GM03348 (cell line): ENCODE measurements at places on chromosomes 16 and 17.

GRCh38 chr17:19740933-19741332 is 7.2 kb downstream of the ALDH3A1 start:
- DNase-seq, result no peak

DNA sequence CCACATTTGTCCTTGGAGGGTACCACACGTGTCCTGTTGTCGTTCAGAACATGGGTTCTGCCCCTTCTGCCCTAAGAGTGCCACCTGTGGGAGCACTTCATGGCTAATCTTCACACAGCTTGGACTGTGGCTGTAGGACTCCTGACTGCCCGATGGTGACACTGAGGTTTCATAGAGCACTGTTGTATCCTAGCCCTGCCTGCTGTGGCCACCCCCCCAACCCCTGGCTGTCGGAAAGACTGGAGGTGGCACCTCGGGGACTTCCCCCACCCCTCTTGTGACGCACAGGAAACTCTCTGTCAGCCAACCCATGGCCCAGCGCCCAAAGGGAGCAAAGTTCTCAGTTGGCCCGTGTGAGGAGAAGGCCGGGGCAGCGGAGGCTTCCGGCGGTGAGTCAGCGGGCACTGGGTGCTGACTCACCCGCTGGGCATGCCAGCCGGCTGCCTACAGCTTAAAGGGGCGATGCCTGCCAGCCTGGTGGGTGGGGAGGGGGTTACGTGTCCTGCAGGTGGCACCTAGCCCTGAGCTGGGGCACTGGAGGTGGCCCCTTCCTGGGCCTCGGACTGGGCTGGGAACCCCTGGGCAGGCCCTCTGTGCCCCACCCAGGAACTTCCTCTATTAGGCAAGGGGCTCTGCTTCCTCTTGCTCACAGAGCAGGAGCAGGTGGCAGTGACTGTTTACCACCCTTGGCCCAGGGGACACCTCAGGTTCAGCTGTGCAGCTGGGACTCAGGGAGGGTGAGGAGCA is 3.4 kb downstream of the MAP2K3 start:
- DNase-seq, result peak; percentile 95

DNA sequence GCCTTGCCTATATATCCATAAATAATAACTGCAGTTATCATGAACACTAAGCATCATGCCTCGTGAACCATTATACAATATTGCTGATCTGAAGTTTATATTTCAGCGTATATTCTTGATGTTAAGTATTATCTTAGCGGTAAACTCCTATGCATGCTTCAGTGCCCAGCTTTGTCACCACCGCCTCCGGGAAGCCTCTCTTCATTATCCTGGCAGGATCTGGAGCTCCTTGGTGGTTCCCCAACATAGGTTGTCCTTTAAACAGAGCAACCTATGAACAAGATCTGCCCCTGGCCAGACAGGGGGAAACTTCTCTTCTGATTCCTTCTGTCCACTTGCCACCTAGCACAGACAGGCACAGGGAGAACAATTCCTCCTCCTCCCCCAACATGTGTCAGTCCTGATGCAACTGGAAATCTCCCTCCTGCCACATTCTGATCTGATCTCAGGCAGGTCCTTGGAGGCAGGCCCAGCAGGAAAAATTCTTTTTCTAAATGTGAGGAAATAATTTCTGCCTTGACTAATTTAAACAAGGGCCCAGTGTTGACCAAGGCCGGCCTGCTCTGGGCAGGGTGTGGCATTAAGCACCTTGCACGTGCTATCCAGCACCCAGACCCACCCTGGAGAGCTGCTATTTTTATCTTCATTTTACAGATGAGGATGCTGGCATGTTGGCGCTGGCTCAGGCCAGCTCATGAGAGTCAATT is 22.4 kb downstream of the SPNS2 start:
- peak; percentile 48 for DNase-seq

DNA sequence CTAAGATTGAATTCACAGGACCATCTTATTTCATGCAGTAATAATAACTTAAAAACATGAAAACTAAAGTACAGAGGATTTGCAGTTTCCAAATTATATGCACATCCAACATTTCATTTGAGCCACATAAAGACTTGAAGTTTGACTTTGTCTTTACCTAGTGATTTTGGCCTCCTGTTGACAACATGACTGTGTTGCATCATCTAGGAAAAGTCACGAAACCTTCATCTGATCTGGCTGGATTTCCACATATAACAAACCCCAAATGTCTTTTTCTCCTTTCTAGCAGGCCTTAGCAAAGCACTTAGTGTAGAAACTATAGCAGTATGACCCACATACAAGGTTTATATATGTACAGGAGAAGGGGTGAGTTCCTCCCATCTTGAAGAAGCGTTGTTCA is 406.5 kb upstream of the CDH5 start:
- no peak for DNase-seq

DNA sequence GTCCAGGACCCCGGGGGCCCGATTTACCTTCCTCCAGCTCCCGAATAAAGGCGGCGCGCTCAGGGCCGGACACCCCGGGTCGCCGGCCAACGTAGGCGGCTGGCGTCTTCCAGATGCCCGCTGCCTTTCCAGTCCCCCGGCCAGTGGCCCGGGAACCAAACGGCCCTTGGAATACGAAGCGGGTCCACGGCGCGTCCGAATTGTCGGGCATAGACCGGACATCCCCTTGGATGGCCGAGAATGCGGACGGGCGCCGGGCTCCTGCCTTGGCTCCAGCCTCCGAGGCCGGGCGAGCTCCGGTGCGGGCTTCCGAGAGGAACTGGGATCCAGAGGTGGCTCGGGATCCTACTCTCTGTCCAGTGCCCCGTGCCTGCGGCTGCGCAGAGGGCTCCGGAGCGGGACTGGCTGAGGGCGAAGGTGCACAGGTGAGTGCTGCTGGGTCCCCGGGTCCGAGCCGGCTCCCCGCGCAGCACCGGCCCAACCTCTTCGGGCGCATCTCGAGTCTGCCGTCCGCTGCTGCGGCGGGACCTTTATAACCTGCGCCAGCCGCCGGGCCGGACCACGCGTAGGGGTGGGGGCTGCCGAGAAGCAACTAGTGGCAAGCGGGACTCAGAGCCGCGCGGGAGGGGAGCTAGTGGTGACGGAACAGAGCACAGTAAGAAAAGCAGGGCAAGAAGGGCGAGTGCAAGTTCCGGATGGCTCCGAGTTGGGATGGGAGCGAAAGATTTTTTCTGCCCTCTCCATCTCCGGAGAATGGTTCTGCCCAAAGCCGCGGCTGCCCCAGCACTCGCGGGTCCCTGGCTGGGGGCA is at the start of gene HAP1:
HAP1 (minus strand) TSS at position 505 of the 810 bp plus-strand sequence; CDS start at position 496, 9 bp downstream.
- DNase-seq, result peak; percentile 50

GRCh38 chr16:23670137-23670776 is 8.4 kb upstream of the PLK1 start:
- peak; percentile 80 for DNase-seq

- peak; percentile 71 for DNase-seq
These were observed 7.4 kb upstream of the MMP2 start for GRCh38 chr16:55471448-55472097.

DNA sequence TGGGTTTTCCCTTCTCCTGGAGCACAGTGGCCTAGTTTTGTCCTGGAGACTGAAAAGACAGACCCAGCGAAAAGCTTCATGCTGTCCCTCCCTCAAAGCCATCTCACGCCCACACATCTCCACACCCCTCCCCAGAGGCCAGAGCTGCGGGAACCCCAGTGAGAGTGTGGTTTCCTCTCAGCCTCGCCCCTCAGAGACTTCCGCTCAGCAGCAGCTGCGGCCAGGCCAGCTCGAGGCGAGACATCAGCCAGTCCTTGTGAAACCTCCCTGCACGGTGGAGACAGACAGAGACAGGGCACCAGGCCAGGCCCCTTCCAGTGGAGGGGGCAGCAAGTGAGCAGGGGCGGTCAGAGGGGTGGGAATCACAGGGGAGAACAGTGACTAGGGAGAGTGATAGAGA is 77.0 kb upstream of the TNRC6C start:
- peak; percentile 89 for DNase-seq

DNA sequence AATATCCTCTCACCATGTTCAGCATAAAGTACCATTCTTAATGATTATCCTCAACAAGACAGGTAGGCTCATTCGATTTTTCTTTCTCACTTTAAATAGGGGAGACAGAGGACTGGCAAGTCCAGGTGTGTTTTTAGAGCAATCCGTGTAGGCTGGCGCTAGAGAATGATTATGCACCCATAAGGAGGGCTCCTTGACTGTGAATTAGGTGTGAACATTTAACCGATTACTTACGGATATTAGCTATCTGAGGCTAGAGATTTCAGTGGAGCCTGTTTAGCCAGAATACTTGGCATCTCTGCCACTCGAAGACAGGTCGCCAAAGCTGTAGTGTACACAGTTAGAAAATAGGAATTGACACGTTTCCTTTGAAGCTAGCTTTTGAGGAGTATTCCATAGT is 1.9 kb downstream of the SEC14L1 start:
- DNase-seq, result no peak

DNA sequence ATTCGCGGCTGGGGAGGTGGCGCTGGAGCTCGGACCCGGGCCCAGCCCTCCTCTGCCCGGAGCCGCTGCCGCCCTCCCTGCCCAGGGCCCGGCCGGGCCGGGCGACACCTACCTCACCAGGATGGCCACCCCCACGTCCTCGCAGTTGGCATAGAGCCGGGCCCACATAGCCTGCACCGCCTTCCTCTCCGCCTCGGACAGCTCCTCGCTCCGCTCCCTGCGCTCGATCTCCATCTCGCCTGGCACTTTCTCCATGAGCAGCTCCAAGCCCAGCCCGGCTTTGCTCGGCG is 276 bp downstream of the CYGB start:
- peak; percentile 70 for DNase-seq

GRCh38 chr16:69114346-69114975 is 9.0 kb downstream of the HAS3 start:
- no peak for DNase-seq

- DNase-seq, result peak; percentile 79
These were observed 176.8 kb upstream of the ASIC2 start for GRCh38 chr17:33469911-33470310.

GRCh38 chr17:45640141-45640850 is 143.8 kb upstream of the CRHR1 start:
- DNase-seq, result peak; percentile 84

GRCh38 chr16:1348441-1348840 is 3.2 kb downstream of the TSR3 start:
- no peak for DNase-seq

GRCh38 chr17:16470265-16470664 is 21.7 kb downstream of the LRRC75A start:
- peak; percentile 41 for DNase-seq

DNA sequence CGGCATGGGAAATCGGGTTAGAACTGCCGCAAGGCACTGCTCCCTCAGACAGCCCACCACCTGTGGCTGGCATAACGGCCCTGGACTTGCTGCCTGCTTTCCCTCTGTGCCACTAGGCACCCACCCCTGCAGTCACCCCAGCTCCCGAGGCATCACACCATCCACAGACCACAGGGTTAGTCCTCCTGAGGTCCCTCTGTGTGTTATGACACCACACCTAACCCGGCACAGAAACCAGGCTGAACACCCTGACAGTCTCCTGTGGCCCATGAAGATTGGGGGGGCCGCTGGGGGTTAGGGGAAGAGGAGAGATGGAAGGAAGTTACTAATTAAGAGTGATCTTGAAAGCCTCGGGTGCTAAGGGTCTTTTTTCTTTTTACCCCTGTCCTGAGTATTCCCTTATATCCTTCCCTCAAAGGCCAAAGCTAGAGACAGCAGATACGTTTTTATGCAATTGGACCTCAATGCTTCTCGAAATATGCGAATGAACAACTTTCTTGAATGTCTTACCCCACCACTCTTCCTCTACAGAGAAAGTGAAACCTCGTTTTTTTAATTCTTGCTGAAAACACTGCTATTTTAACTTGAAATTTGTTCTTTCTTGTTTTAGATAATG is 7.0 kb downstream of the CYTH1 start:
- DNase-seq, result no peak

DNA sequence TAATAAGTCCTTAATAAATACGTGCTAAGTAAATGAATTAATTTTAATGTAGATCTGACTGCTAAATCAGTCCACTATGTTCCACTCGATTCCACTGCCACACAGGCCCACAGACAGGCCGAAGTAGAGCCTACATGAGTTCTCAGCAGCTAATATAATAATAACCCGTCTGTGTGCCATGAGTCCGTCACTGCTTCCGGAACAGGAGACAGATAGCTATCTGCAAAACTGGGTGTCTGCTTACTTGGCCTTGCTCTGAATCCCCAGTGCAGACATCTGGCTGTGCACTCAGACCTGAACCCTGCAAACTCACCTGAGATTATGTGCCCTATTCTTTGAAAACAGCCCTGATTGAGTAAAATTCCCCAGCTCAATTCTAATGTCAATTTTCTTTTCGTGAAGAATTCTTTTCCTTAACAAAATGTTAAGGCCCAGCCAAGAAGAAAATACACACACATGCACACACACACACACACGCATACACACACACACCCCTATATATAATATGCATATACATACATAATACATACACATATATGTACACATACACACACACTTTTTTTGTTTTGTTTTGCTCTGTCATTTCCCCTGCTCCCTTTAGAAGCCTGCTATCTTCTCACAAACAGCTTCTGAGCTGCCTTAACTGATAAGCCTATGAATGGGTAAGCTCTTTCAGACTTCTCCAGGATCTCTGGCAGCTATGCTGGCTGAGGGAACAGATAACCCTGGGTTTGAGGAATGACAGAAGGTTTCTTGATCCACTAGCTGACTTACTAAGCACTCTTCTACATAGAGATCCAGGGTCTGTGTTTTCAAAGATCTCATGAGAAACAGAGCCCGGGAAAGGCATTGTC is 39.8 kb upstream of the TOM1L1 start:
- no peak for DNase-seq

- DNase-seq, result no peak
These were observed 6.2 kb downstream of the VAT1L start for GRCh38 chr16:77794586-77794985.

GRCh38 chr17:73956169-73956568 is 247.3 kb upstream of the RPL38 start:
- no peak for DNase-seq

GRCh38 chr16:83176802-83177201 is 550.0 kb downstream of the CDH13 start:
- DNase-seq, result no peak

DNA sequence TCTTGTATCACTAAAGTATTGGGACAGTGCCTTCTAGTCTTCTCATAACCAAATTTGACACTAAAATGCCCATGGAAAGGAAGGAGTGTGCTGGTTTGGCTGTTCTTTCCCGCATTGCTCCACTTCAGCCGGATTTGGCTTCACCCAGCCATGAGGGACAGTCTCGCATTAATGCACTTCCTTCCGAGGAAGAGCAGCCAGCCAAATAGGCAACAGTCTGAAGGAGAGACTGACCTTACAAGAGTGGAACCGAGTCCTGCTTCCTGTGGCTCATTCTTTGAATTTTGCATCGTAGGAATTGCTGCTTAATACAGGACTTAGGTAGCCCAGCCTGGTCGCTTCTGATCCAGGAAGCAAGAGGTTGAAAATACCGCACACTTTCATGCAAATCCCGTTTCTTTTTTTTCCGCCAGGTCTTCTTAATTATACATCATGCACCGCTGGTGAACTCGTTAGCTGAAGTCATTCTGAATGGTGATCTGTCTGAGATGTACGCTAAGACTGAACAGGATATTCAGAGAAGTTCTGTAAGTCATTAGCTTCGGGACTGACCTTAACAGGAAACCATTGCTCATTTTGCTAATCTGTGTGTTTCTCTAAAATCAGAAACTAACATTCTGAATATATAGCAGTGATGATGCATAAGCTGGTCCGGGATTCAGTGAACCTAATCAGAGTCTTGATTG is 38.2 kb downstream of the CLEC16A start:
- no peak for DNase-seq
